ENCODE measurements at places on chromosomes 5 and 9.

GRCh38 chr5:142125963-142126362, 17.4 kb downstream of the NDFIP1 start:
- DNase-seq, result no peak

- DNase-seq, result no peak
Observed at GRCh38 chr5:4815002-4815401, 325.1 kb upstream of the ADAMTS16 start.

GRCh38 chr5:179169836-179170235, 109.7 kb downstream of the ZNF354C start:
- no peak for DNase-seq

DNA sequence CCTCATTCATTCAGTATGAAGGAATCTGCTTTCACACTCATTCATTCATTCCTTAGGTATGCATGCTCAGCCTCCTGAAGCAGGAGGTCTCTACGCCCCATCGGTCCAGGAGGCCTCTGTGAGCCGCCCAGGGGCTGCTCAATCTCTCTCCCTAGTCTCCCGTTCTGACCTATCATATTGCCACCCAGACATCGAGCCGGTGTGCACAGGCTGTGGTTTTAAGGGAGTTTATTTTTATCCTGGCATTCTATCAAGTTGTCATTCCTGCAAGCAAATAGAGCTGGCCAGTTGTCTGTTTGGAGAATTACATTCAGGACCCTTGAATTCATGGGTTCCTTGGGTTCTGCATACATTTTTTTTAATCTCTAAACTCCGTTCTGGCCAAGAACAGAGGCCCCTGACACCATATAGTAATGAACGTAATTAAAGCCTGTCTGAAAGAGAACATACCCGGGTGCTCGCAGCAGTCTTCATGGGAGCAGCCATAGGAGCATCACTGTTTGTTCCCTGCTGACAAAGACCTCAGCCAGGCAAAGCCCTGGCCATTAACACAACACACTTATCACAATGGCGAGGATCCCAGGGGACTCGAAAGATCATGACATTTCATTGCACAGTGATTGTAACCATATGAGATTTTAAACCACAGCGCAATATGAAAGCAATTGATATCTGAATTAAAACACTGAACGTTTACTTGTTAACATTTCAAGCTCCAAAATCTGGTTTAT, 80.9 kb downstream of the ADAMTS16 start:
- no peak for DNase-seq

DNA sequence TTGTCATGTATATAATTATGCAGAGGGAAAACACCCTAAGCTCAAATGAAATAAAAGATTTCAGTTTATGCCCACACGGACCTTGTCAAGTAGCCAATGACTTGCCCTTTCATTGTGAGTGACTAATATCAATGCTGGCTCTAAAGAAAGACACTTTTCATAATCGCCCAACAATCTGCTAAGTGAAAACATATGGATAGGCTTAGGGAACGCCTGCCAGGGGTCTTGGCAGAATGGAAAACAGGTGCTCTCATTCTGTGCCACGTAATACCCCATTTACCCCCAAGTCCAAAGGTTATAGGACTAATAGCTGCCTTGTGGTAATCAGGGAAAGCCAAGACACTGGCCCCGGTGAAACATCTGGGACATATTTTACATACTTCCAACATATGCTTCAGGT, 157.7 kb downstream of the SLF1 start:
- DNase-seq, result no peak

DNA sequence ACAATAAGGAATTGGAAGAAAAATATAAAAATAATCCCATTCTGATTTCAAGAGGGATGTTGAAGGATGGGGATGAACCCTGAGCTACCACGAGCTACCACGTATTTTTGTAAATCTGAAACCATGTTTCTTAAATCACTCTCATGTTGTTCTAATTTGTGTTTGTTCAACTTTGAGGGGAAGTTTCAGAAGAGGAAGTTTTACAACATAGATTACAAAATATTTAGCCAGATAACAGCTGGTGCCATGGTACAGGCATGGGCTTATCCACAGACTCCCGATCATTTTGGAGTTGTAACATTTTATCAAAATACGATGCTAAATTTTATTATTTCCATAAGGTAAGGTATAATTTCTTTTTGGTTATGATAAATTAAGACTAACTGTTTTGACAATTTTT, 15.2 kb downstream of the CCDC125 start:
- no peak for DNase-seq

DNA sequence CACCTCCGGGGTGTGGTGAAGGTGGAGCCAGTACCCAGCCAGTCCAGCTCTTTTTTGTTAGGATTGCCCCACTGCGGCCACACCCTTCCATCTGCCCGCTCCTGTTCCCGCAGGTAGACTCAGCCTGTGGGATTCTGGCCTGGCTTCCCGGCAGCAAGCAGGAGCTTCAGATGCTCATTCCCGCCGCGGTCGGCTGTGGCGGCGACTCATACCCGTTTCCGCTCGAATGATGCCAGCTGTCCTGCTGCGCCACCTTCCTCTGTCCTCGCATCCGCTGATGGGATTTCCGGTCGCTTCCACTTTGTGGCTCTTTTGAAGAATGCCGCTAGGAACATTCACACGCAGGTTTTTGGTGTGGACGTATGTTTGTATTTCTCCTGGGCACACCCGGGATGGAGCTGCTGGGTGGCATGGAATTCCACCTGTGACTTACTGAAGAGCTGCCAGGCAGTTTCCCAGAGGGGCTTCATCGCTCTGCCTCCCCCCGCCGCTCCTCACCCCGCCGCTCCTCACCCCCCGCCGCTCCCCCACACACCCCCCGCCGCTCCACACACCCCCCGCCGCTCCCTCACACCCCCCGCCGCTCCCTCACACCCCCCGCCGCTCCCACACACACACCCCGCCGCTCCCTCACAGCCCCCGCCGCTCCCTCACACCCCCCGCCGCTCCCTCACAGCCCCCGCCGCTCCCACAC, 60.3 kb downstream of the TENT4A start:
- no peak for DNase-seq

- DNase-seq, result no peak
Observed at GRCh38 chr9:85155352-85155751, 485.8 kb downstream of the NTRK2 start.
